ENCODE measurements at places on chromosomes 7 and 10.

GRCh38 chr7:73735528-73735905 is 3.1 kb downstream of the ABHD11 start:
- DNase-seq = no peak

DNA sequence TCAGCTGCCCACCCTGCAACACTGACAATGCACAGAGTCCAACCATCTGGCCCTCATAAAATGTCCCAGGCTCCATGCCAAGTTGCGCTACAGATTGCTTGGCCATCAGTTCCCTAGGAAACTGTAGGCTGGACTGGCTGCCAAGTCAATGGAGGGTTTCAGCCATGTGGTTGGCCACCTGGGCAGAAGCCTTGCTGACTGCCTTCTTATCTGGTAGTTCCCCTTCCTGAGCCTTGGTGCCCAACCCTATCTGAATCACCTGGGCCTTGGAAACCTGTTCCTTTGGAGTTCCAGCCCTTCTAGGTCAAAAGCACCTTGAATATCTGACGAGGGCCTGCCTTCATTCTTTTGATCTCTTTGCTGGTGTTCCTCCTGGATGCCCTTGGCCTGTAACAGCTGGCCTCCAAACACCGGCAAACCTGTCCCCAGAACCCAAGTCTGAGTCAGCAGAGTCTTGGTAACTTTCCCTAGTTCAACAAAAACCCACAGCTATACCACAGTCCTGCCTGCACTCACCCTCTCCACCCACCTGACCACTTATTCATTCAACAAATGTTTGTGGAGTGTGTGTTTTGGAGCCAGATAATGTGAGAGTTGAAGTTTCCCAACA is 37.4 kb upstream of the KDM7A start:
- DNase-seq = no peak

DNA sequence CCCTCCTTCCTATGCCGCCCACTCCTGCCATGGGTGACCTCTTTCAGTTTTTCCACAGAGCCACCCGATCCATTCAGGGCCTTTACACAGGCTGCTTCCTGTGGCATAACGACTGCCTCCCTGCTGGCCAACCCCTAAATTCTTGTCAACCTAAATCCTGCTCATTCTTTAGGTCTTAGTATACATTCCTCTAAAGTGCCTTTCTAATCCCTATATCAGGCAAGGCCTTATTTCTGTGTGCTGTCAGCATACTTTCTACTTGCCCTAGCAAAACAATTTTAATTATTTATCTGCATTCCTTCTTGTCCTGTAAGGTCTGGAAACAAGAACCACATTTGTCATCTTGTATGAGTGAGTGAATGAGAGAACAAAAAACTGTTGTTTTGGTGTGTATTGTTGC is 132.4 kb downstream of the DNAH11 start:
- DNase-seq = no peak

DNA sequence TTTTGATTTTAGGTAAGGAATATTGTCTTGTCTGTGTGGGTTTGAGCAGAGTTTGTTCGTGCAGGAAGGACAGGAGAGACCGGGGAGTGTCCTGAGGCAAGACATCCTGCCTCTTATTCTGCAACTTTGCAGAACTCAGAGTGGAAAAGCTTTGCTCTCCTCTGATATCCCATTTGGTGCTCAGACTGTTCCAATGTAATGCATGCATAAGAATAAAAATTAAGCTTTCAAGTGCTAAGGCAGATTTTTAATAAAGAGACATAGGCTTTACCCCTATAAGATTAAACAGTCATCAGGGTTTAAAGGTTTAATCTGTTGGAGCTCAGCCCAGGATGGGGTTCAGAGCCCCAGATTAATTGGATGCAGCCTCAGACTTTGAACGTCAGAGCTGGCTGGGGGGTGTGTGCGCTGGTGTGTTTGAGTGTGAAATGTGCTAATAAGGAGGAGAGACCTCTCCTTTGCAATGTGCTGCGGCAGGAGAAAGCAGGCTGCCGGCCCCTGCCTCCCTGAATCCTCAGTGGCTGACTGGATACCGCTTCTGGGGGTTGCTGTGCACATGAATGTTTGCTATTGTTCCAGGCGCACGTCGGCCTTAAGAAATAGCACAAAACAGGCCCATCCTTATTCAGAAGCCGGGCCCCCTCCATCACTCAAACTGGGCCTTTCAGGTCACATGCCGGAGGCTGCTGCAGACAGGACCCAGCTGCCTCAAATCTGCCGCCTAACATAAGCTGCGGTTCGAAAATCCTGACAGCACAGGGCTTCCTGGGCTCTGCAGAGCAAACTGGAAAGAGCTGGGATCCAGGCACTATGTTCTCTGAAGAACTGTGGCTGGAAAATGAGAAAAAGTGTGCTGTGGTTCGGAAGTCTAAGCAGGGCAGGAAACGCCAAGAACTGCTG is 84.1 kb upstream of the PRR15 start:
- no peak for DNase-seq

- DNase-seq = no peak
These were observed 84.7 kb downstream of the PALS2 start for GRCh38 chr7:24657980-24658379.

GRCh38 chr7:122309421-122309820 is 4.9 kb upstream of the FEZF1 start:
- DNase-seq = no peak

GRCh38 chr10:101444058-101444898 is 90.3 kb downstream of the BTRC start:
- no peak for DNase-seq

DNA sequence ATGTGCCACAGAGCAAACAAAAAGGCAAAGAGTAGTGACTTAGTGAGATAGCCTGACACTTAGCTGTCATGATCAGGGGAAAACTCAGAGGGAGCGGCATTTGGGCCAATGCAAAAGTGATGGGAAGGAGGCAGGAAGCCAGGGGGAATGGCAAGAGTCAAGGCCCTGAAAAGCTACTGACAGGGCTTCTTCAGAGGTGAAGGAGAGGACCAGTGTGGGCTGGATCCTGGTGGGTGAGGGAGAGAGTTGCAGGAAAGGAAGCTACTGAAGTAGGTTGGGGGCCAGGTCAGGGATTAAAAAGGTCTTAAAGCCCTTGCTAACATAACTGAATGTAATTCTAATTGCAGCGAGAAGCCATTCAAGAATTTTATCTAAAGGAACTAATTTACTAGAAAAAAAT is 117.0 kb downstream of the AASS start:
- DNase-seq = no peak

GRCh38 chr7:158001621-158002320 is 585.9 kb downstream of the PTPRN2 start:
- no peak for DNase-seq

DNA sequence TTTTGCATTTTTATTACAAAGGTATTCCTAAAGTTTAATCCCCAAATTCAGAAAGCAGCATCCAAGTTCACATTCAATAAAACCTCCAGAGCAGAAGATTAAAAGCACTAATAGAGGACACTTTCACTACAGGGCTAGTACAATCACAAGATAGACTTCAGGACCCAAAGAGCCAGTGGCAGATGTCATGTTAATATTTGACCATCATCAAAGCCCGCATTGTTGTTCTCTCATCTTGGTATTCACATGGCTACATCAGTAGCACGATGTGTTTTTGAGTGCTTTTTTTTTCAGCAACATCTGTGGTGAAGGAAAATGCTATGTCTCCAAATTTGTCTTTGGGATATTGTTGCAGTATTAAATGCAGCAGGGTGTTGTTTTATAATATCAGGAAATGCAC is 134.3 kb downstream of the ARL4A start:
- DNase-seq = no peak

DNA sequence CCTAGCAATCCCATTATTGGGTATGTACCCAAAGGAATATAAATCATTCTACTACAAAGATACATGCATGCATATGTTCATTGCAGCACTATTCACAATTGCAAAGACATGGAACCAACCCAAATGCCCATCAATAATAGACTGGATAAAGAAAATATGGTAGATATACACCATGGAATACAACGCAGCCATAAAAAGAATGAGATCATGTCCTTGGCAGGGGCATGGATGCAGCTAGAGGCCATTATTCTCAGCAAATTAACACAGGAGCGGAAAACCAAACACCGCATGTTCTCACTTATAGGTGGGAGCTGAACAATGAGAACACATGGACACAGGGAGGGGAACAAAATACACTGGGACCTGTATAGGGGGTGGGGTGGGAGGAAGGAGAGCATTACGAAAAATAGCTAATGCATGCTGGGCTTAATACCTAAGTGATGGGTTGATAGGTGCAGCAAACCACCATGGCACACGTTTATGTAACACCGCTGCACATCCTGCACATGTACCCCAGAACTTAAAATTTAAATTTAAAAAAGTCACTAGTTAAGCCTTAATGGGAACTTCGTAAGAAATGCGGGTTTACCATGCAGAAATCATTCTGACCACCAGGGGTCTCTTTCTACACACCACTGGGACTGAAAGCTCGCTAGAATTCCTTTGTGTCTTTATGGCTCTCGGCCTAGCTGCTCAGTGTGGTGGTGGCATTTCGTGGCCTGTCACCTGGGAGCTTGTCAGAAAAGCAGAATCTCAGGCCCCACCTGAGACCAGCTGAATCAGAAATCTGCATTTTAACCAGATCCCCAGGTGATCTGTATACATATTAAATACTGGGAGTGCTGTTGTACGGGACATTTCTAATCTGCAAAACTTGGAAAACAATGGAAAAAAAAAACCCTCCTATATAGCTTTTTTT is 9.5 kb downstream of the ANKRD1 start:
- peak; percentile 71 for DNase-seq

DNA sequence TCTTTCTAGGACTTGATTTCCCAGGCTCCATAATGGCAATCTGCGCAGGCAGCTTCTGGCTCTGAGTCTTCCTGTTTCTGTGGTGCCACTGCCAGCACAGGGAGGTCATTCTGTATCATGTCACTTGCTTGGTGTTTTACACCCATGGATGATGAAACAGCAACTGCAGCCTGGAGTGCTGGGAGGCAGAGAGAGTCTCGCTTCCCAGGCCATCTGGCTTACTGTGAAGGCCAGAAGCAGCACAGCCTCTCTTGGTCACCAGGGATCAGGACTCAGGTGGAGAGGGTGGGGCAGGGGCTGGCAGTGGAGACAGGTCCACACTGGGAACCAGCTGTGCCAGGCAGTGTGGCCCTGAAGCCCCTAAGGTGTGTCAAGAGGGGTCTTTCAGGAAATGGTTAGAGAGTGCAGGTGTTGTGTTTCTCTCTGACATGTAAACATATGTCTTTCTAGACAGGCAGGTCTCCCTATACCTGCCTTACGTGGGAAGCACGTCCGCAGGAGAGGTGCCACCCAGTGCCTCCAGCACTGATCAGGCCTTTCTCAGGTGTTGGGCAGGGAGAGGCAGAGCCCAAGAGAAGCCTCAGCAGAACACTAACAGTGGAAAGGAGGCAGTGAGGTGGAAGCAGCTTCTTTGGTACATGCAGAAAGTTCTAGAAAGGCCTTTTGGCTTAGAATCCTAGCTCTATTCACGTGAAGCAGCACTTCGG is 71.4 kb downstream of the INSIG1 start:
- no peak for DNase-seq

- no peak for DNase-seq
These were observed 54.5 kb upstream of the OPALIN start for GRCh38 chr10:96413151-96413787.

Measured in KG1 (cell line).